ENCODE measurements at places on chromosomes 3 and 15.

DNA sequence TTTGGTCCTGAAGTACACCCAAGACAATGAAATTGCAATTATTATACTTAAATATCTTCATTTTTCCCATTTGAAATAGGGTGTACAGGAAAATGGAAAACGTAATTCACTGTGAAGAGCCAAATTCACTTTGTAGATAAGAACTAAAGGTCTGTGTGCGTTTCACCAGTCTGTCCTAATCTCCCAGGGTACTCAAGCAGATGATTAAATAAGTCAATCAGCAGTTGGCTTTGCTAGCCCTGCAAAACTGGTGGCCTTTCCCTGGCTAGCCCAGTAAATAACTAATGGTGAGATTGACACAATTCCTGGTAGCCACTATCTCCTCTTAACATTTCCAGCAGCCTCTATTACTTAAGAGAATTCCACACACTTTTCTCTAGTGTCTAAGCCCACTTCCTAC, 389.3 kb downstream of the TBL1XR1 start:
- no peak for DNase-seq

GRCh38 chr15:61835496-61836106, 224.6 kb downstream of the VPS13C start:
- DNase-seq, result peak; percentile 16

DNA sequence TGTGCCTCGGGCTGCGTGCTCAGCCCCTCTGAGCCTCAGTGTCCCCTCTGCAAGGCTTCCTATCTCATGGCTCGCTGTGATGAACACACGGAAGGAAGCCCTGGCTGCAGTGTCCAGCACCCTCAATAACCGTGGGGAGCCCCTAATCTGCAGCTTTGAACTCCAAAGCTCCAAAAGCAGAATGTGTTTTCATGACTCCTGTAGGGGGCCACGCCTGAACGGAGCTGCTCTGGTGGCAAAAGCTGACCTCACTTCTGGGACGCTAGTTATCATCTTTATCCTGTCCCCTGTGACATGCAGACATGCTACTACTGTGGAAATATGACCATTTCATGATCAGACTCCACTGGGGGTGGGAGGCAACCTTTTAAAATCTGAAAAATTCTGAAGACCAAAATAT, 98.8 kb downstream of the SEC22A start:
- DNase-seq, result no peak

GRCh38 chr15:70299931-70300869, 202.5 kb upstream of the TLE3 start:
- peak; percentile 70 for DNase-seq

DNA sequence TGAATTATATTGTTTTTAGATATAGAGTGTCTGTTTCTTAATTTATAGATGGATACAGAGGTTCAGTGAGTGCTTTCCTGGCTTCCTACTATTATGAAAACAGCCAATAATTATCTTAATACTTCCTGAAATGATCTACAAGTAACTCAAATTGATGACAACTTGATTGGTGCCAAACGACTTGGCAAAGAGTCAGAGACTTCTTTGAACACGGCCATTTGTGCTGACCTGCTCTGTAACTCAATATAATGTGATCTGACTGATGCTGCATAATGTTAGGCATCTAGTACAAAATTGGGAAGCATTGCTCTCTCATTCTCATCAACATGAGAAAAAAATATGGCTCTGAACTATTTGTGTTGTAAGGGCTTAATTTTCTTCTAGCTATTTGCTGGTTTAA, 193.9 kb downstream of the DIPK2A start:
- DNase-seq, result no peak

All from stimulated activated CD8-positive, alpha-beta memory T cell treated with anti-CD3 and anti-CD28 coated beads, Interleukin-2, amount 100 ng/mL, for 48 hours (primary cell).